ENCODE measurements at places on chromosomes 12 and 14.

DNA sequence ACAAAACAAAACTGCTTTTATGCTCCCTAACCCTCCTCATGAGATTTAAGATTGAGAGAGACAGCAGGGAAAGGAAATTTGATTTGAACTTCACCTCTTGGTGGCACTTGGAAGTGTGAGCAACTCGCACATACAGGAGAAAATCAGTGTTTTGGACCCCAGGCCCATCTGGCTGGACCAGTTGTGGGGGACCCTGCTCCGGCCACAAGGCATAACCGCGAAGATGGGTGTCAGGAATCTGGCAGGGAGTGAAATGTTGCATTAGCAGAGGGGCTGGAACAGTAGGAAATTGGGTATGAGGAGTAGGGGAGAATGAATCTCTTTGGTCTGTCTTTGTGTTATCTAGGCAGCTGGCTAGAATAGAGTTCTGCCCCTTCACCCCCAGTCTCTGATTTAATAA, 1.2 kb downstream of the CIROP start:
- DNase-seq = no peak

DNA sequence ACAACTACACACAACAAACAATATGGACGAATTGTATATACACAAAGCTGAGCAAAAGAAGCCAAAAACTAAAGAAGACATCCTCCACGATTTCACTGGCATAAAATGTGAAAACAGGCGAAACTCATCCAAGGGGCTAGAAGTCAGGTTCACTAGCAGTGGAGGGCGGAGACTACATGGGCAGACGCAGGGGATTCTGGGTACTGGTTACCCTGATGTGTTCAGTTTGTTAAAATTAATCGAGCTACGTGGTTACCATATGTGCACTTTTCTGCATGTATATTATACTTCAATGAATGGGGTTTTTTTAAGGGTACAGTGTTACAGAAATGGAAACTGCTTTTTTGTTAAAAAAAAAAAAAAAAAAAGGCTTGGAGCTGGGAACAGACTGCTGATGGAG, 12.3 kb downstream of the KDM2B start:
- DNase-seq = no peak

DNA sequence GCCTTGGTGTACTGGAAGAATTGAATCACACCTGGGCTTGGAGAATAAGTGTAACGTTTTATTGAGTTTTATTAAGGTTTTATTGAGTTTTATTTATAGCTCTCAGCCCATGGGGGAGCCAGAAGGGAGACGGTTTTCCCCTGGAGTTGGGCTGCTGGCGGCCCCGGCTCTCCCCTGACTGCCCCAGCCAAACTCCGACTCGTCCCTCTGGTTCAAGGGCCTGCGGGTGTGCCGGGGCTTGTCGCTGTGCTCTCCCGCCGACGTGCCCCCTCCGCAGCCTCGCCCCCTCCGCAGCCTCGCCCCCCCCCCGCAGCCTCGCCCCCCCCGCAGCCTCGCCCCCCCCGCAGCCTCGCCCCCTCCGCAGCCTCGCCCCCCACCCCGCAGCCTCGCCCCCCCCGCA, 326.1 kb upstream of the RTL1 start:
- no peak for DNase-seq

DNA sequence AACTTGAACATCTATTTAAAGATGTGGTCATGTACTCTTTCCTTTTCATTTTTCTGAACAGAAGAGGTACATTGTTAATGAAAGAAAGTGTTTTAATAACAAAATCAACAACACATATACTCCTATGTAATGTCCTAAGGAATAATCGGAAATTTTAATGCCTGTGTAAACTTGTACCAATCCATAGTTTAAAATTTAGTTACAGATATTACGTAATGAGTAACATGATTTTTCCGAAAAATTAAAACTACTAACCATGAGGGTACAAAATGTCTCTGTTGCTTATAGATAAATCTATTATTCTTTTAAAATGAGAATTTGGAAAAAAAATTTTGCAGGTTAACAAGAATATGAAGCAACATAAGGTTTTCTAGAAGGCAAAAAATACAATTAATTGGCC, 220.1 kb downstream of the BCAT1 start:
- DNase-seq = no peak

- no peak for DNase-seq
Measured at GRCh38 chr14:99589031-99589441, 15.0 kb downstream of the CCDC85C start.

DNA sequence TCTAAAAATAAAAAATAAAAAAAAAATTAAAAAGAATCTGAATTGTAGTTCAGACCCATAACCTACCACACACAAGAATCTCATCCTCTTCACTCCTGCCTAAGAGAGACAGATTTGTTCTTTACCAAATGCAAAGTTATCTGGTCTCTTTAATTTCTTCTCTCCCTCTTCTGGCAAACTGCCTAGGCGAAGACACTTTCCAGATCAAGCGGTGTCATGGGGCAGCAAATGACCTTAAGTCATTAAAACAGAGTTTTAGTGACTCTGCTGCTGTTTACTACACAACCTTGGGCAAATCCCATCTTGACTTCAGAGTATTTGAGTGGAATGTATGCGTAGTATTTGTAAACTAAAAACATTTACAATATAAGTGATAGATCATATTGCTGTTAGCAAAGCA, 60.9 kb upstream of the NID2 start:
- DNase-seq = no peak

DNA sequence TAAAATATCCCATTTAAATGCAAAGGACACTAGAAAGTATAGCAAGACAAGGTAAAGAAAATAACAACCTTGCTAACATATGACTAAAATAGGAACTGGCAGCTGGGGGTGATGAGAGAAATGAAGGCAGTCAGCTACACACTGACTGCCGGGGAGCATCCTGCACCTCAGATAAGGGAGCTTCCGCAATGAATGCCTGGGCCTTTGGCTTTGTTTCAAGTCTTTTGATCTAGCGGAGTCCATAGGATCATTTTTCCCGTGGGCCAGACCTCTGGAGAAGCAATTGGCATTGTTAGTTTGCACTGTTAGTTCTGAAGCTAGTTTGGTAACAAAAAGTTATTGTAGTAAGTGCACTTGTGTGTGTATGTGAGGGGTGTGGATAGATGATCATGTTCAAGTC, 639.9 kb downstream of the DIO2 start:
- no peak for DNase-seq

DNA sequence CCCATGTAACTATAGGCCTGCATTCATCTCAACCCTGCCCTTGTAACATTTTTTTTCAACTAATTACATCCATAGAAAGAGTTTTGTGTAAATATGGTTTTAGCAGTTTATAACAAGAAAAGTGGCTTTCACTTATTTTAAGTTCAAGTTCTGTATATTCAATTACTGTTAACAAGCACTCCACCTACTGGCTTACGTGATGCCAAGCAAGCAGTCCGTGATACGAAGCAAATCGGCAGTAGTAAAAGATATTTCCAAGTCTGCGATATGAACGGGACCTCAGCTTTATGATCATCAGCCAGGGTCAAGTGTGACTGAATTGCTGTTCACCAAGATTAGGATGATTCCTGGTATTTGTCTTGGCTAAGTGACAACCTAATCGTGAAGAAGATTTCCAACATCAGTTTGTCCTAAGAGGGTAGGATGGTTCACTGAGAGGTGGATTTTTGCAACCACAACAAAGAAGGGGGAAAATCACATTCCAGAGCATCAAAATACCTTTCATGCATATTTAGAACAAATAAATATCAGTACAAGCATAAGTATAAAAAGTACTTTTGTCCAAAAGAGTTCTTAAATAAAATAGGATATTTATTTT, 456.2 kb downstream of the FOXG1 start:
- DNase-seq = no peak

Measured in upper lobe of right lung (tissue), 1 donor.